DMS 273 treated with DMSO at 0.1 percent for 48 hours (cell line): ENCODE measurements at places on chromosomes 5 and 9.

- DNase-seq, result no peak
Observed at GRCh38 chr5:146342882-146343865, 4.5 kb downstream of the POU4F3 start.

GRCh38 chr9:15293804-15294316 lies 13.2 kb downstream of the TTC39B start:
- no peak for DNase-seq

DNA sequence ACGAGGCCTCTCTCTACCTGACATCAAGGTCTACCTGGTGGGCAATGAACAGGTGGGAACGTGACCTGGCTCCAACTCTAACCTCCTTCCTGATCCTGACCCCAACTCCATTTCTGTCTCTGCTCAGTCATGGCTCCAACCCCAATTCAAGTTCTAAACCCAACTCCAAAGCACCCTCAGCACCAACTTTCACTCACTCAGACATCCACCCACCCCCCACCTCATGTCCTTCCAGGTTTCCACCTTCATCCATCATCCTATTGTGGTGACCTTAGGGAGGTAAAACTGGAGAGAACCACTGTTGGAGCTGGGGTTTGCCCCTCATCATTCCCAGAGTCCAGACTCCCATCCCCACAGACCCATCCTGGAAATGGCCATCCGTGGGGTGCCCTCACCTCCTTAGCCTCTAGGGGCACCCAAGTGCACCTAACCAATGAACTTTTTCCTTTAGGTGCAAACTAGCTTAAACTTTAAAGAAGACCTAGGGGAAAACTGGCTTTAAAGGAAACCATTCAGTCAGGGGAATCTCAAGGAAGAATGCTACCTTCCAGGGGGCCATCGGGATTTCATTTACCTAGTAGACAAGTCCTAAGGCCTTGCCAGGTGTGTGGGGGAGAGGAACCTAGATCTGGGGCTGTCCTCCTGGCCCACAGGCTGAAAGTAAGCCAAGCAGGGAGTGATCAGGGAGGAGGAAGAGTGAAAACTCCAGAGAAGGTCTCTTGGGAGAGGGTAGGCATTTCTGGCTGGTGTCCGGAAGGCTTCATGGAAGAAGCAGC lies 11.3 kb downstream of the RGS14 start:
- DNase-seq, result no peak

GRCh38 chr5:178267245-178267644 lies 34.6 kb upstream of the PHYKPL start:
- DNase-seq, result no peak

DNA sequence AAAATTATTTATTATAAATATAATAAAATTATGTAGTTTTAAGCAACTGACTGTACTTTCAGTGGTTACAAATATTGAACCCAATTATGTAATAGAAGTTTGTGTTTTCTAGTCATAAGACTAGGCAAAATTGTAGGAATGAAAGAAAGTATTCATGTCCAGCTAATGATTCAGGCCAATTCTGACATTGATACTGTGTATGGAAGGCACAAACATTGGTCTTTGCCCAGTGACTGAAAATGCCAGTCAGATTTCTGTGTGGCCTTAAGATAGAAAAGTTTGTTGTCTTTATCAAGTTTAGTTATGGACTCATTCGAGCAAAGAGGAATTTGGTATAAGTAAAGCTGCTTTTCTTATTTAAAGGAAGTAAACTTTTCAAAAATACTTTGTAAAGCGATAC lies 60.3 kb downstream of the SLC12A2 start:
- no peak for DNase-seq

- DNase-seq, result no peak
Observed at GRCh38 chr5:83426855-83427254, 44.7 kb upstream of the VCAN start.

GRCh38 chr5:127840198-127840524 lies 137.0 kb downstream of the CCDC192 start:
- DNase-seq, result no peak

GRCh38 chr9:95080961-95081647 lies 236.4 kb downstream of the FANCC start:
- no peak for DNase-seq

DNA sequence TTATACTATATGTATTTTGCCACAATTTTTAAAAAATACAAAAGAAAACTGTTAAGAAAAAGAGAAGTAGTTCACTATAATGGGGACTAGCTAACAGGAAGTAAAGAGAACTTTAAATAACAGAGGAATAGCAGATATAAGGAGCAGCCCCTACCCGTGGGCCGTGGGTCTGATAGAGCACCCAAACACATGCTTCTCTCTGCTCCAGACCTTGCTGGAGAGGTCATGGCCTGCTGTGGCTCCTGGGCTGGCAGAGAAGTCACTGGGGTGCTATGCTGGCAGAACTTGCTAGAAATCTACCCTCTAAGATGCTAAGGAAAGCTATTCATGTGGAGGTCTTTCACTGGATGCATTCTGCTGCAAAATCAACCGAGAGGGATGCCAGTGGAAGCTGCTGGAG lies 10.0 kb upstream of the TNFAIP8 start:
- DNase-seq, result no peak

DNA sequence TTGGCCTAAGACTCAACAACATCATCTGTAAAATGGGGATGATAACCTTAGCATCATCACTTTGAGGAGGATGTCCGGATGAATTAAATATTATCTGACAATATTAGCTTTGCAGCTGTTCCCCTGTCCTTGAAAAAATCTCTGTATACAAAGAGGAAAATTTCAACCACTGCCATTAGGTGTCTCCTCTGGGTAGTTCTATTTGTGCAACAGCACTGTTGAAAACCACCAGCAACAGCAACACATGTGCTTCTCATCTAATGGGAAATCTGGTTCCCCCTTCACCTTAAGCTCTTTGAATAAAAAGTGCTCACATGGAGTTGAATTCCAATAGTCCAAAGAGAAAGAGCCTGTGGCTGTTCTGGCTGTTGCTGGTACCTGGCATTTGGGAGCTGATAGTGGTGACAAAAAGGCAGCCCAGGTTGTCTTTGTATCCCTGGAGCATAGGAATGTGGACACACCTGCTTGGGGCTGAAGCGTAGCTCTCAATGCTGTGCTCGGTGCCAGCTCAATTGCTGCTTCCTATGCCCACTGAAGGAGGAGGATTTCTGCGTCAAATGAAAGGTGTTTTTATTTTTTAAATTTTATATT lies 322.1 kb upstream of the MSX2 start:
- DNase-seq, result no peak

DNA sequence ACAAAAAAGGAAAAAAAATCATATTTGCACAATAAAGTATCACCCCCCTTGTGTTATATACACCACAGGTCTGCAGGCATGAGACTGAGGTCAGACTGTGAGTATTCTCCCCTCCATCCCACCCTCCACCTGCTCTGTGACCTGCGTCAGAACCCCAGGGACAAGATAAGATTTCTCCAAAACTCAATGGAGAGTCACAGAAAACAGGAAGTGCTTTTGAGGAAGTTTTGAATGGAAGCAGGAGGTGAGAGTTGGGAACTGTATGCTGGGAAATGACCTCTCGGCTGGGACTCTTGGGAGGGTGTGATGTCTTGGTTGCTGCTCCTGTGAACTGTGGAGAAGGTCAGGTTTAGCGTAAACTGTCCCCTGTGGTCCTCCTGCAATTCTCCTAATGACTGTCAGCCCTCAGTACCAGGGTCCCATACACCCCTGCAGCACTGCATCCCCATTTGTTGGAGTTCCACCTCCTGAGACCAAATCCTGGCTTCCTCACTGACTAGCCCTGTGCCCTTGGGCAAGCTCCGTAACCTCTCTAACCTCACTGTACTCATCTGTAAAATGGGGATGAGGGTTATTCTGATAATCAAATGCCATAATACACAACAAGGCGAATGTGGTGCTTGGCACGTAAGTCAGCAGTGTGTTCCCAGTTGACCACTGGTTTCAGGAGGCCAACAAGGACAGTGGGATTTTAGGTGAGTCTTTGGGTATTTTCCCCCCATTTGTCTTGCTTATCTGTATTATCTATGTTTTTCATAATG lies 6.9 kb upstream of the CTSL start:
- DNase-seq, result no peak

GRCh38 chr5:2917524-2917923 lies 166.0 kb upstream of the IRX2 start:
- DNase-seq, result no peak

GRCh38 chr9:35948901-35949318 lies 9.0 kb downstream of the OR2S2 start:
- no peak for DNase-seq

- DNase-seq, result no peak
Observed at GRCh38 chr5:82100303-82101077, 128.7 kb downstream of the ATG10 start.

DNA sequence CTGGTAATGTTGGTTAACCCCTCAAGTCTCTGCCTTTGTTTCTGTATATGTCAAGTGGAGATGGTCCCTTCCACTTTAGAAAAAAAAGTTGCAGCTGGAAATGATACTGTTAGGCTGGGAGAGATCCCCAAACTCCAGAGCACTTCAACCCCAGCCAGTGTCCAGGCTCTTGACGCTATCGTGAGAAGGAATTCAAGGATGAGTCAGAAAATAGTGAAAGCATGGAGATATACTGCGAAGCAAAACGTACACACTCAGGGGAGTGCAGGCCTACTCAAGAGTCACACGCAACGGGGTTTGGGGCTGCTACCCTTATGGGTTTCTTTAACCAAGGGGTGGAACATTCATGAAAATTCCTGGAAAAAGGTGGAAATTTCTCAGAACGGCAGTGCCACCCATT lies 24.9 kb downstream of the KCNV2 start:
- no peak for DNase-seq

- no peak for DNase-seq
Observed at GRCh38 chr9:133341369-133342068, 5.5 kb upstream of the SURF6 start.
